ENCODE measurements at places on chromosomes 5 and 9.

DNA sequence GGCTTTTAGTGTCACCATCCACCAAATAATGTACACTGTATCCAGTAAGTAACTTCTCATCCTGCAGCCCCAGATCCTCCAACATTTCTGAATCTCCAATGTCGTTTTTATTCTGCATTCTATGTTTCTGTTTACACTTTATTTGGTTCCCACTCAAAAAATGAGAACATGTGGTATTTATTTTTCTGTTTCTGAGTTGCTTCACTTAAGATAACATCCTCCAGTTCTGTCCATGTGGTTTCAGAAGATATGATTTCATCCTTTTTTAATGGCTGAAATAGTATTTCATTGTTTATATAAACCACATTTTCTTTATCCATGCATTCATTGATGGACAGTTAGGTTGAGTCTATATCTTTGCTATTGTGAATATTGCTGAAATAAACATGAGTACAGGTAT is 677.3 kb upstream of the FTMT start:
- peak; percentile 3 for DNase-seq

GRCh38 chr9:124297551-124297901 is 39.8 kb downstream of the NEK6 start:
- DNase-seq, result peak; percentile 96

GRCh38 chr9:81604306-81605169 is 84.8 kb downstream of the TLE1 start:
- DNase-seq, result no peak

DNA sequence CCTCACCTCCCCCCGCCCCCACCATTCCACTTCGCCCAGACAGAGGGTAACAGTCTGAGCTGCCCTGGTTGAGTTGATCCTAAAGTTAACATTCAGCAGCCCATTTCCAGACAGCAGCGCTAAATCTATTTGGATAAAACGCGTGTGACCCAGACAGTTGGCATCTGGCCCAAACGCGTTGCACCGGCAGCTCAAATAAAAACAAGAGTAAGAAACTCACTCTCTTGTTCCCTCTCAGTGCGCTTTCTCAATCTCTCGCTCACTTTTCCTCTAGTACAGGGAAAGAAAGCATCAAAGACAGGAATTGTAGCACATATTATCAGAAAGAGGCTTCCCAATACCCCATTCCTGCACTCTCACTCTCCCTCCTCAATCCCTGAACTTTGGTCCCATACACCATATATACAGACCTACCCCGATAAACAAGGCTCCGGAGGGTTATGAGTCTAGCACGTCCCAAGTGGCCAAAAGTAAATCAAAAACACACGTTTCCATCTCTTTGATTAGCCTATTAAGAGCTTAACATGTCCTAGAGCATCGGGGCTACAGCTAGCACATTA is 1.3 kb downstream of the ADAMTS6 start:
- peak; percentile 84 for DNase-seq

DNA sequence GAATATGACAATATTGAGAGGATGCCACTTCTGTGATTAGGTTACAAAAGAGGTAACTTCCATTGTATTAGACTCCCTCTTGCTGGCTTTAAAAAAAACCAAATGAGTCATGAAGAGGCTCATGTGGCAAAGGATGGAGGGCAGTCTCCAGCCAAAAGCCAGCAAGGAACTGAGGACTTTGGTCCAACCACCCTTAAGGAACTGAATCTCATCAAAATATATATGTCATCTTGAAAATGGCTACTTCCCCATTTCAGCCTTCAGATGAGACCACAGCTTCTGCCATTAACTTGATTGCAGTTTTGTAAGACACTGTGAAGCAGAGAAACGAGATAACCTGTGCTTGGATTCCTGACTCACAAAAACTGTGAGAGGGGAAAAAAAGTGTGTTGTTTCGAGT is 15.5 kb upstream of the TRIM32 start:
- no peak for DNase-seq

- DNase-seq, result peak; percentile 87
Measured at GRCh38 chr5:181261320-181262049, 542 bp upstream of the TRIM52 start.

GRCh38 chr5:18720002-18720401 is 1085.7 kb downstream of the TAF11L14 start:
- DNase-seq, result no peak

- DNase-seq, result peak; percentile 72
Measured at GRCh38 chr5:72412283-72413055, 92.3 kb downstream of the PTCD2 start.

GRCh38 chr9:114480746-114481435 is 24.4 kb downstream of the WHRN start:
- no peak for DNase-seq

DNA sequence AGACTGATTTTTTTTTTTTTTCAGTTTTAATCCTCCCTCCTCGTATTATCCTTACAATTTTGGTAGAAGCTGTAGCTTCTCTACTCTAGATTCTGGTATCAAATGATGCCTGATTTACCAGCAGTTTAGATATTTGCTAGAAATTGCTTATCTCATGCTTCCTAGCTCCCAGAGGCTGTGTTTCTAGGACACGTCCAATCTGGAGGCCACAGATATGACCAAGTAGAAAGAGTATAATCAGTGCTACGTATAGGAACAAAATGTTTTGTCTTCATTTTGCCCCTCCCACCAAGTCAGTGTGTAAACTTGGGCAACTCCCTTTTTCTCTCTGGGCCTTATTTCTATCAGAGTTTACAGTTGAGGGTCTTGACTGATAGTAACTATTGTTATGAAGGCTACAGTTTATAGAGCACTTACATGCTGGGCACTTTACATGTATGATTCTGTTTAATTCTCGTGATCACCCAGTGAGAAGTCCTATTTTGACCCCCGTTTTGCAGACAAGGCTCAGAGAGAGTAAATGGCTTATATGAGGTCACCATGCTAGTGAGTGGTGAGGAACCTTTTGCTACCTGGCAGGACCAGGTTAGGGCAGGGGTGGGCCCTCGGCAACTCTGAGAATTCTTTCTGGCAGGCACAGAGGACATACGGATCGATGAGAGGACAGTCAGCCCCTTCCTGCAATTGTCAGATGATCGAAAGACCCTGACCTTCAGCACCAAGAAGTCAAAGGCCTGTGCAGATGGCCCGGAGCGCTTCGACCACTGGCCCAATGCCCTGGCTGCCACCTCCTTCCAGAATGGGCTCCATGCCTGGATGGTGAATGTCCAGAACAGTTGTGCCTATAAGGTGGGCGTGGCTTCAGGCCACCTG is 7.6 kb downstream of the HDHD3 start:
- DNase-seq, result no peak

All from GM23248 (cell line).